ENCODE measurements at places on chromosomes 2 and 18. TPM values are rescaled to one million over a fixed set of nuclear protein-coding genes. Genes with fewer than 3 reads are reported as not detected.

Gene SERPINB2
- 1.4 TPM for total RNA-seq

Gene ITGB6
- 15.0 TPM for total RNA-seq

Gene CAPN13
- total RNA-seq: not detected

Gene MAP4K3
- 24.3 TPM for total RNA-seq

Gene GBX2
- 0.78 TPM for total RNA-seq

Gene FASTKD2
- total RNA-seq: 22.7 TPM

Gene GKN2
- total RNA-seq: not detected

Gene PCARE
- total RNA-seq: not detected

Gene CCL20
- 14.0 TPM for total RNA-seq

Gene FAM237A
- total RNA-seq: not detected

Gene UBE2F
- total RNA-seq: 41.0 TPM

Gene HOXD10
- total RNA-seq: not detected

Gene SERPINB4
- 0.64 TPM for total RNA-seq

Gene IL1RL1
- total RNA-seq: 108 TPM

Gene CD28
- total RNA-seq: not detected

Gene IFIH1
- 6.9 TPM for total RNA-seq

Gene KCNIP3
- total RNA-seq: 0.96 TPM

Gene NAGK
- 80.2 TPM for total RNA-seq

Gene RTP5
- not detected for total RNA-seq

Gene CYBRD1
- total RNA-seq: 37.9 TPM

Gene CAPN14
- not detected for total RNA-seq

Gene DNAH6
- total RNA-seq: under 0.01 TPM

Gene MYO5B
- 2.3 TPM for total RNA-seq

Gene WIPF1
- total RNA-seq: 16.7 TPM

Gene HOXD11
- not detected for total RNA-seq

Gene LRRTM1
- total RNA-seq: not detected

Gene AUP1
- 73.7 TPM for total RNA-seq

Gene AMER3
- total RNA-seq: not detected

Gene NT5C1B
- total RNA-seq: not detected

Data from epithelial cell of alveolus of lung (primary cell).